RPMI7951 (cell line): ENCODE measurements at places on chromosomes 6 and 20. TPM values are rescaled to one million over a fixed set of nuclear protein-coding genes. Genes with fewer than 3 reads are reported as not detected.

Gene OR2B6
- not detected in 2 replicates for total RNA-seq

Gene DOK5
- total RNA-seq, result not detected in 2 replicates

Gene VSX1
- total RNA-seq, result 2.8 and 3.8 TPM in 2 replicates

Gene GRIK2
- 0.88 and 2.0 TPM in 2 replicates for total RNA-seq

Gene SLC35B3
- total RNA-seq, result 18.8 and 20.4 TPM in 2 replicates

Gene BPIFA1
- total RNA-seq, result not detected in 2 replicates

Gene BICRAL
- 4.2 and 4.4 TPM in 2 replicates for total RNA-seq

Gene NRSN1
- not detected in 2 replicates for total RNA-seq

Gene GGTLC1
- total RNA-seq, result not detected in 2 replicates

Gene FAM83B
- not detected in 2 replicates for total RNA-seq
